A549 treated with CpdA at 1 μM for 4 hours (cell line): ENCODE measurements at places on chromosomes 11 and 22. TPM values are rescaled to one million over a fixed set of nuclear protein-coding genes. Genes with fewer than 3 reads are reported as not detected.

The TBC1D22A gene
- 8.8 to 10.4 TPM (median 10.1 TPM) in 5 replicates for total RNA-seq

The CNGA4 gene
- 0.06 to 0.18 TPM in 2 of 5 replicates, not detected in the others for total RNA-seq

The TP53I11 gene
- 38.5 to 50.6 TPM (median 42.9 TPM) in 5 replicates for total RNA-seq

The OR4S2 gene
- not detected in 5 replicates for total RNA-seq

The OR56A5 gene
- not detected in 5 replicates for total RNA-seq

The IFITM10 gene
- 0.79 to 1.9 TPM (median 1.0 TPM) in 5 replicates for total RNA-seq

The RAPSN gene
- 0.06 to 0.41 TPM (median 0.17 TPM) in 4 of 5 replicates, not detected in the other for total RNA-seq

The MMP11 gene
- total RNA-seq: 0.09 to 0.18 TPM (median 0.12 TPM) in 4 of 5 replicates, not detected in the other

The CD3D gene
- total RNA-seq: not detected in 5 replicates

The ACTN3 gene
- 0.01 TPM in 1 of 5 replicates, not detected in the others for total RNA-seq

The PHF21B gene
- 0.57 to 1.9 TPM (median 0.89 TPM) in 5 replicates for total RNA-seq

The ISX gene
- total RNA-seq: not detected in 5 replicates

The MYBPC3 gene
- total RNA-seq: 0.05 to 0.06 TPM (median 0.05 TPM) in 4 of 5 replicates, not detected in the other

The ACR gene
- total RNA-seq: 0.06 to 0.08 TPM in 2 of 5 replicates, not detected in the others

The C11orf21 gene
- total RNA-seq: not detected in 5 replicates

The SLC1A2 gene
- total RNA-seq: 0.03 to 0.12 TPM (median 0.08 TPM) in 5 replicates

The OR52I2 gene
- not detected in 5 replicates for total RNA-seq

The OR52W1 gene
- total RNA-seq: not detected in 5 replicates

The MAFF gene
- 12.4 to 17.0 TPM (median 13.4 TPM) in 5 replicates for total RNA-seq

The TRPM5 gene
- total RNA-seq: not detected in 5 replicates

The KRTAP5-7 gene
- not detected in 5 replicates for total RNA-seq

The MRGPRF gene
- 0.07 to 0.10 TPM (median 0.08 TPM) in 4 of 5 replicates, not detected in the other for total RNA-seq

The DERL3 gene
- total RNA-seq: 0.22 to 0.64 TPM (median 0.52 TPM) in 5 replicates

The GNG3 gene
- total RNA-seq: 0.08 TPM in 1 of 5 replicates, not detected in the others
